ENCODE measurements at places on chromosomes 3 and 15.

GRCh38 chr15:72161361-72162132, 36.0 kb downstream of the GRAMD2A start:
- no peak for DNase-seq

GRCh38 chr3:197205675-197206074, 92.7 kb downstream of the DLG1 start:
- no peak for DNase-seq

DNA sequence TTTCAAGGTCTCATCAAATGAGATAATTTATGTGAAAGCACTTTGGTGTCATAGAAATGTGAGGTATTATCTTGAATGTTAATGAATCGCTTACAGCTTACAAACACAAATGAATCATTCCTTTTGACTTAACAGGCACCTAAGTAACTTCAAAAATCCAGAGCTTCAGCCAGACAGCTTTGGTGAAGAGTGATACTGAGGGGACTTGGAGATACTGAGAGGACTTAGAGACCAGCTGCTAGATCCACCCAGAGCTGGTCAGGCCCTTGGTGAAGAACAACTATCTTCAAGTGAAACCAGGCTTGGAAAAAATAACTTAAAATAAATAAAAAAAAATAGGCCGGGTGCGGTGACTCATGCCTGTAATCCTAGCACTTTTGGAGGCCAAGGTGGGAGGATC, 16.2 kb upstream of the ZFYVE19 start:
- peak; percentile 44 for DNase-seq

- DNase-seq: no peak
These were observed 86.7 kb upstream of the ZBED2 start for GRCh38 chr3:111681661-111682426.

- no peak for DNase-seq
These were observed 69.5 kb upstream of the GUCA1C start for GRCh38 chr3:109023167-109023566.

- DNase-seq: no peak
These were observed 230.8 kb downstream of the MEX3B start for GRCh38 chr15:81814882-81815455.

DNA sequence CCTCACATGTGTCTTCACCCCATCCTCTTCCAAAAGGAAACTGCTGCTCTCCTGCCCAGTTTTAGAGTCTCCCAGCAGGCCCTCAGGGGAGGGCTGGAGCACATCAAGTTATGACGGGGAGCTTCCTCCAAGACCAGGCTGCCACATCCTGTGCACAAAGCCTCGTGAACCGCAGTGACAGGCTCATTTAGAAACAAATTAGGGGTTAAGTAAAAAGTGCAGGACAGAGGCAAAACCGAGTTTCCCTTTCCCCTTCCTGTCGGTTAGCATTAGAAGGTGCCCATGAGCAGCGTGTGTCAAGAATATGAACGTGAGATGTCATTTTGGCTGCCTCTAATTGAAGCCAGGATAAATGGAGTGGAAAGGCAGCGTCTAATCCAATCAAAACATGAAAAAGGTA, 199.7 kb downstream of the ARRDC4 start:
- DNase-seq: no peak

DNA sequence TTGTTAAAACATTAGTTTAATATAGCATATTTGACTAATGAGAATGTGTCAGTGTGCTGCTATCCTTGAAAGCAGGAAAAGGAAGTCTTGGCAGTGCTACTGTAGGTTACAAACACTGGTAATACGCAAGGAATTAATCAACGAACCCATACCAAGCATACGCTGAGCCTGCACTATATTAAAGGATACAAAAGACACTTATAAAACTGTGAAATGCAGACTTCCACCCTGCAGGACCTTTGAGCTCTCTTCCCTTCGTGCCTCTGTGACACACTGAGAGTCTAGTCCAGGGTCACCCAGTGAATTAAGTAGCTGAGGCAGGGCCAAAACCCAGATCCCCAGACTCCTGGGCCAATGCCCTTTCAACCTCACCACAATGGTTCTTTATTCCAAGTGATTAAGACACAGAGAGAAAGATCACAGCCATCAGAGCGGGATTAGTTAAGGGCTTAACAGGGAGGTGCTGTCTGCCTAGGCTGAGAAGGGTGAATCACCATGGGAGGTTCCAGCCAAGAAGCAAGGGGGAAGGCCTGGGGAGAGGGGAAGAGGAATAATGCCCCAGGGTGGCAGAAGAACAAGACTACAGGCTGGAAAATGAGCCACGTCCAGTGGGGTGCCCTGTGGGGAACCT, 6.8 kb downstream of the ANXA2 start:
- peak; percentile 96 for DNase-seq

DNA sequence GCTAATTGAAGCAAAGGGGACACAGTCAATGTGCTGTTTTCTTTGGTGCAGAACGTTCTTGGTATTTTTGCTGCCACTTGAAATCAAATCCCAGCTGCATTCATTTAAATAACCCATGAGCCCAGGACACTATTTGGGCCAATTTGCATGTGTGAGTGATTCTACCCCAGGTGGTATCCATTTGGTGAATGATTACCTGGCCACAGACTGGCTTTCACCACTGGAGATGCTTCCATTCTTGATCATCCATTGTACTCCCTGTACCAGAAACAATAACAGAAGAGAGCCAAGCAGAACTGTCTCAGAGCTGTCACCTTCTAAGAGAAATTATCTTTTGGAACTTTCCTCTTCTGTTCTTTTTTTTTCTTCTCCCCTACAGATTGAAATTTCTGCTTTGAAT, 139.7 kb upstream of the RARB start:
- DNase-seq: no peak

- no peak for DNase-seq
These were observed 477.7 kb downstream of the ZIC1 start for GRCh38 chr3:147886879-147887278.

DNA sequence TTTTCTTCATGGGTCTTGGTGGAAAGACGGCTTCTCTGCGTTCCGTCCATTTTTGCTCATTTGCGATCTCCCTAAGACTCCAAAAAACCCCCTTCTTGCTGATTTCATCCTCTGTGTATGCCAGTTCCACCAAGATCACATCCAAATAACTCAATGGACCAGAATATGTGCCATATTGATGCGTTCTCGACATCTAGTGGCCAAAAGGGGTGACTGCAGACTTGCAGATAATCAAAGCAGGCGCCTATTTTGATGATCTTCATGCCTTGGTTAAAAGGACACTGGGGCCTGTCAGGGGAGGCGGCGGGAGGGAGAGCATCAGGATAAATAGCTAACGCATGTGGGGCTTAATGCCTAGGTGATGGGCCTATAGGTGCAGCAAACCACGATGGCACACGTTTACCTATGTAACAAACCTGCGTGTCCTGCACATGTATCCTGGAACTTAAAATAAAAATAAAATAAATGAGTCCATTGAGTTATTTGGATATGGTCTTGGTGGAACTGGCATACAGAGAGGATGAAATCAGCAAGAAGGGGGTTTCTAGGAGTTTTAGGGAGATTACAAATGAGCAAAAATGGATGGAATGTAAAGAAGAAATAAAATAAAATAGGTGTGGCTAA, 104.2 kb upstream of the RAD18 start:
- DNase-seq: peak; percentile 80

DNA sequence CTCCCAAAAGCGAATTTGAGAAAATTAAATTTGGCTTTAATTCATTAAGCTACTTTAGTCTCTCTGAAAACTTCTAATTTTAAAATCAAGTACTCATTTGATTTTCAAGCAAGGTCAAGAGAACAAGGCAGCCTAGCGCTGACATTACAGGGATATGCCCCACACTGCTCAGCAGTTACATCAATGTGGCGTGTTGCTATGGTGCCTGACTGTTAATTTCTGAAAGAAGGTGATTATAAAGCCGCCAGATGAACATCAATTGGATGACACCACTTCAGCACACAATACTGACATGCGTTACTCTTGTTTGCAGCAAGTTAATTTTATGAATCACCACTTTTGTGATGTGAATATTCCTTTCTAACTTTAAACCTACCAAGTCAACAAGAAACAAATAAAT, 284.4 kb downstream of the FOXP1 start:
- DNase-seq: no peak

DNA sequence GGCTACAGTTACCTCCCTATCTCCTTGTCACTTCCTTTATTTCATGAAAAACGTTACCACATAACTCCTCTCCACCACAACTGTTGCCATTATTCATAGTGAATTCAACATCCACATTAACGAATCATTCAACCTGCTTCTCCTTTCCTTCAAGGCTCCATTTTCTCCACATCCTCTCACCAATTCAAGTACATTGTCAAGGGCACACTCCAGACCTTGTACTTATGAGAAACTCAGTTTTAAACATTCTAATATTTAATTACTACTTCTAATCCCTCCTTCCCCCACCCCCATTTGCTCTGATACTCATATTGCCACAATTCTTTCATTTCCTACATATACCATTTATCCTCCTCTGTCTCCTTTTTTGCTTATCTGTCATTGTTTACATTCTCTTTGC, 871.2 kb downstream of the TUSC7 start:
- no peak for DNase-seq

- DNase-seq: peak; percentile 31
These were observed 4.6 kb upstream of the PRKCD start for GRCh38 chr3:53156368-53156834.

DNA sequence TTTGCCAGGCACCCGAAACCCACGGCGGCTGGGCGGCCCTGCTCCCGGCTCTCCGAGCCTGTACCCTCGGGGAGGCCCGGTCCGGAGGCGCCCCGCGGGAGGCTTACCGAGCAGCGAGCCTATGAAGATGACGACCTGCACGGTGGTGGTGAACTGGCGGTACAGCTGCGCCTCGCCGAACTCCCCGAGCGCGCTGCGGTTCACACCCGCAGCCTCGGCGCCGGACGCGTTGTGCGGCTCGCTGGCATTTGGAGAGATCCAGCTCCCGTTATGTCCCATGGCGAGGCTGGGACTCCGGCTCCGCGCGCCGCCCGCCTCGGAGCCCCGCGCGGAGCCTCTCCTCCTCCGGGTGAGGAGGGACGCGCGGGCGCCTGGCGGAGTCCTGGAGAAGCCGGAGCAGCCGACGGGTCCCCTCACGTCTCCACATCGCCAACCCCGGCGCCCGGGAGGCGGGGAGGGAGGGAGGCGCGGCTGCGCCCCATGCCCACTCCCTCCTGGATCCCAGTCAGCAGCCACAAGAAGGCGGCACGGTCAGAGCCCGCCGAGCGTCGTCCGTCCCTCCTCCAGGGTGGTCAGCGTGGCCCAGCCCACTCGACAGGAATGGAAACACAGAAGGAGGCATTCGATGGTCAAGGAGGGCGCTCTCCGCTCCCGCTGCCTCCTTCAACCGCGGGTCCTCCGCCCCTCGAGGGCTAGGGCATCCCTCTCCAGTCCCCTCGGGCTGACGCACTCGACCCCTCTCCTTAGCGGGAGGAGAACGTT, at the start of gene GPR176:
GPR176 (minus strand) TSS at position 519 of the 762 bp plus-strand sequence; CDS start at position 279, 240 bp downstream.
- DNase-seq: peak; percentile 95

DNA sequence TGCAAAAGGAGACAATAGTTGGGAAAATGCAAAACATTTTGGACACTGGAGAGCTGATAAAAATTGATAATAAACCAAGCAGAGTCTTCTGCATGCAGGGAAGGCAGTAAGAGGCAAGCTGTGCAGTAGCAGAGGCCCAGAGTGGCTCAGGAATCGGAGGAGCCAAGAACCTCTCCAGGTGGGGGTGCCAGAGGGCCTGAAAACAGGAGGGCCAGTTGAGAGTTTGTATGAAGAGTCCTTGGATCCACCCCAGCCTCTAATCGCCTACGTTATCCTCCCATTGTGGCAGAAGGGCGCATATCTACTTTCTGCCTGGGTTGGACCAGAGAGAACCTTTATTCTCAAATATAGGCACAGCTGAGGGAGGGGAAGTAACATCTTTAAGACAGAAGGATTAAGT, 48.9 kb upstream of the RBP1 start:
- DNase-seq: no peak

DNA sequence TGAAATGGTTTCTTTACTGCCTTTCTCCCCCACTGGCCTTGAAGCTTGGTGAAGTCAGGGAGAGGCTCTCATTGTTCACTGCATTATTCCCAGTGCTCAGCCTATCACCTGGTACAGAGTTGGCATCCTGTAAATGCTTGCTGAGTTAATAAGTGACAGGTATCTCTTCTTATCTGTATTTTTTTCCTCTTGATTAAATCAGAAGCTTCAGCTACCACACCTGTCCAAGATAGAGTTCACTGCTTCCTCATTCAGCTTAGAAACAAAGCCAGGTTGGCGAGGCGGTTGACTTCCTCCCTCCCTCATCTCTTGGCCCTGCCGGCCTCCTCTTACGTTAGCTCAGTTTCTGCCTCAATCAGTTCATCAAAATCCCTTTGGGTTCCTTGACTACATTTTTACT, 142.8 kb downstream of the LIPC start:
- no peak for DNase-seq

DNA sequence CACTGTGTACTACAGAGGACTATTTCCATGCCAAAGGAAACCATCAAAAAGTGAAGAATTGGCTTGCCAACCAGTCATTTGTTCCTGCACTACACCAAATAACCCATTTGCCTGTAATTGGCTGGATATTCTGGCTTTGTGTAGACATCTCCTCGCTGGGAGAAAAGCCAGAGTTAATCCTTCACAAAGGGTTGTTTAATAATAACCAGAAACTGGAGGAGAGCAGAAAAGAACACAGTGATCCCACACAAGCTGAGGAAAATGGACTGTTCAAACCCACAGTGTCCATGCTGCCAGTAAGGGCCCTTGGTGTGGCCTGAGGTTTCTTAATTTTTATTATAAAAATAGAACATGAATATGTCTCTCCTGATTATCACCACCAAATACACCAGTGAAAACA, 294.0 kb downstream of the RORA start:
- no peak for DNase-seq

DNA sequence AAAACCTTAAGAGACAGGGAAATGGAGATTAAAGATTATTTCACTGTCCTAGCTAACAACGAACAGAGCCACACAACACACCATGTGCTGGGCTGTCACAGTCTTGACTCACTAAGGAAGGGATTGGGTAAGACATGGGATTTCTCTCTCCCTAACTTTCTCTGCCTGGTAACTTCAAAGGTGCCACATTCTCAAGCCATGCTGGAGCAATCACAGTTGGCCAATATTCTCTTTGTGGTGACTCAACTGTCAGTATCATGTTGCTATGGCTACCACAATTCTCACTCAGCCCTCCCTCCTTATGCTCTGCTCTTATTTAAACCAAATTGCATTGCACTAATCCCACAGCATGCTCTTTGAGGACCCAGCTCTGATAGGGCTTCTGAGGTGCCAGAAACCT, 74.0 kb downstream of the OXNAD1 start:
- peak; percentile 98 for DNase-seq

- peak; percentile 57 for DNase-seq
These were observed 6.2 kb downstream of the TMEM40 start for GRCh38 chr3:12752809-12753208.

Measured in GM23248 (cell line).